Esophagus squamous epithelium (tissue), 5 donors: ENCODE measurements at places on chromosomes 13 and 19.

- DNase-seq = no peak
Observed at GRCh38 chr13:111472083-111472482, 151.6 kb downstream of the TEX29 start.

- DNase-seq = no peak
Observed at GRCh38 chr19:39544226-39544903, 4.4 kb upstream of the EID2 start.

GRCh38 chr13:45895881-45896280 is 44.3 kb upstream of the SIAH3 start:
- DNase-seq = no peak

GRCh38 chr19:5253406-5254110 is 87.1 kb downstream of the PTPRS start:
- DNase-seq = no peak

- DNase-seq = no peak
Observed at GRCh38 chr13:77784515-77784914, 87.0 kb downstream of the SLAIN1 start.

DNA sequence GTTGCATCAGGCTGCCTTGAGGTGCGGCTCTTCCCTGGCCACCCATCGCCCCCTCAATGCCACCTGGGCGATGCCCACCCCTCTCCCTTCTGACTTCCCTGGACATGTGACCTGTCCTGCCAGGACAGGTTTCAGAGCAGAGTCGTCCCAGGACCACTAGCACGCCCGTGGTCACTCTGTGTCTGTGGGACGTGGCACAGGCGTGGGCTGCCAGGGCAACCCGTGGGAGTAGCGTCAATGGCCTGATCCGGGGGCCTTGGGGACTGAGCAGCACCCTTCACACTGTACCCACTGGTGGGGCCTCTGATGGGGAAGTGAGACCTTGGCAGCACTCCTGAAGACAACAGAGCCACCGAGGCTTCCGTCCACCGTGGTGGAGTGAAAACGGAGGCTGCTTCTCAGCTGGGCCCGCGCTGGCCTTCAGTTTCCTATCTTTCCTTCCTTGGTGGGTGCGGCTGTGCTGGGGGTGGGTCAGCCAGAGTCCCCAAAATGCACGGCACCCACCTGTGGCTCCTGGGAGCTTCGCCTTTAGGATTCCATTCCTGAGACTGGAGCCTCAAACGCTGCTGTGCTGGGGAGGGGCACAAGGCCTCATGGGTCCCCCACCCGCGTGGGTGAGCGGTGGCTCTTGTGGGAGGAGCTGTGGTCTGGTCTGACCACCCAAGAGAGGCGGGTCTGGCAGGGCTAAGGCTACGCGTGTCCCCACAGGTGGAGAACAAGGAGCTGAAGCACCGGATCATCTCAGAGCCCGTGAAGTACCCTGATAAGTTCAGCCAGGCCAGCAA is 26.7 kb upstream of the TMEM255B start:
- no peak for DNase-seq

DNA sequence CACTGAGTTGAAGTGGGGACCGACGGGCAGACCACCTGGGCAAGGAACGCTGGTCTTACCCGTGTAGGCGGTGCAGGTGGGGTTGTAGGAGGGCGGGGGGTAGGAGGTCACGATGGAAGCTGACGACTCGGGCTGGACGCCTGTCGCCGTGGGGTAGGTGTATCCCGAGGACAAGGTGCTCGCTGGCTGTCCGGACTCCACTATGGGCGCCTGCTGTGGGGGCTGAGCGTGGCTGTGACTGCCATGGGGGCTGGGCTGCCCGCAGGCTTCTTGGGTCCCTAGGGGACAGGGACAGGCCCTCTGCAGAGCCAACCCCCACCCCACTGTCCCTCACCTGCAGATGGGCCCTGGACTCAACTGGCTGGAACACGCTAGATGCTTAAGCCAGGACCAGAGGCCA is 37.2 kb downstream of the ZFR2 start:
- DNase-seq = no peak

GRCh38 chr19:51227966-51228365 is 3.1 kb downstream of the CD33 start:
- DNase-seq = no peak

GRCh38 chr13:22801402-22802003 is 379.3 kb upstream of the SGCG start:
- no peak for DNase-seq

DNA sequence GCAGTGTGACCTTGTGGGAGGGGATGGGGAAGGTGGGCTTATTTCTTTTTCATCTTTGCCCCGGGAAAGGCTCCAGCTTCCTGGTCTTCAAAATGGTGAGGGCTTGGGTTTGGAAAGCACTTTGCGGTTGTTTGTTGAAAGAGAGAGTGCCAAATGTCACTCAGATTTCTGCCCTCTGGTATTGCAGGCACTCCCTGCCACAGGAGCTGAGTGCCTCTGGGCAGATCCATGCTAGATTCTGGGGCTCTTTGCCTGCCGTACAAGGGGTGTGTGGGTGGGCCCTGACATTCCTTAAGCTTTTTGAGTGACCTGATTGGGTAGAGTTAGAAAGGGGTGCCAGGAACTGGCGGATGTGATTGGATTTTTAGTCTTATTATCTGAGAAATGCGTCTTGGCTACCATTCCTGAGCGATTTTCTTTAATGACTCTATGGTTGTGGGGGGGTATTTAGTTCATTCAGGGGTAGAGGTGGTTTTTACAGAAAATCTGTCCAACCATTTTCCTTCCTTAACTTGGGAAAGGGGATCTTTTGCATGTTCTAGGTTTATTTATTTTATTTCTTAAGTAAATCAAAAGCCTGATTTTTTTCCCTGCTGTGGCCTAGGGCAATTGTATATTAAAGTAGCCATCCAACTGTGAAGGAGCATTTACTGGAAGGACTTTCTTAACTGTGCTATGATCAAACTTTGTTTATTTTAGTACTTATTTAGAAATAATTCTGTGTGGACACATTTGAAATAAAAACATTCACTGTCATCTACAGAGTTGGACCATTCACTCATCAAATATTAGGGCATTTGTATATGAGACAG is 3.2 kb downstream of the ARHGAP35 start:
- no peak for DNase-seq

- DNase-seq = no peak
Observed at GRCh38 chr13:67557642-67558241, 327.6 kb upstream of the PCDH9 start.

DNA sequence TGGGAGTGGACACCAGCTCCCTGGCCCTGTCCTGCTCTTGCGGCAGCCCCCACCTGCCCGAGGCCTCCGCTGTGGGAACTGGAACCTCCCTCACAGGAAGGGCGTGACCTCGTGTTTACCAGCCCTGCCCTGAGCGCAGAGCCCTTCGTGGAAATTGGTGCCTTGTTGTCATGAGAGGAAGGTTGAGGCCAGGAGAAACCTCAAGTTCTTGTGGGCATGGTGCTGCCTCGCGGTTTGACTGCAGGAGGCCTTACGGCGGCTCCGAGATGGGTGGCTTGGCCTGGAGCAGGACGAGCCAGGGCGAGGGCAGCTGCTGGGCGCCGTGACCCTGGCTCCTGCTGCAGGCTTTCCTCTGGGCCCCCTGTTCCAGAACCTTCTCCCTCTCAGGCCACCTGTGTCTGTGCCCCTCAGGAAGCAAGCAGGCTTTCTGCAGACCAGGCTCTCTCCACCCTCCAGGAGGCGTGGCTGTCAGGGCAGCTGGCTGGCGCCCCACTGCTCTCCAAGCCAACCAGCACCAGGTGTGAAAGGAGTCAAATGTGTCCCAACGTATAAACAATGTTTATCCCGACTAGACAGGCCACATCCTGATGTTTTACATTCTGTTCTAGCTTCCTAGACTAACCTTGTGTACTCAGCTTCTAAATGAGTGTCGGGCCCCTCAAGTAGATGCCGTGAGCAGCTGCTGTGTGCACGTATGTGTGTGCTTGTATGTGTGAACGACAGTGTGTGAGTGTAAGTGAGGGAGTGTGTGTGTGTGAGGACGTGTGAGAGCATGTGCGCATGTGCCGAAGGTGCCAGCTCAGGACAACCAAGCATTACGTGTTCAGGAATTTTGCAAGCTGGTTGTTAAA is 10.4 kb upstream of the RASA3 start:
- DNase-seq = no peak

DNA sequence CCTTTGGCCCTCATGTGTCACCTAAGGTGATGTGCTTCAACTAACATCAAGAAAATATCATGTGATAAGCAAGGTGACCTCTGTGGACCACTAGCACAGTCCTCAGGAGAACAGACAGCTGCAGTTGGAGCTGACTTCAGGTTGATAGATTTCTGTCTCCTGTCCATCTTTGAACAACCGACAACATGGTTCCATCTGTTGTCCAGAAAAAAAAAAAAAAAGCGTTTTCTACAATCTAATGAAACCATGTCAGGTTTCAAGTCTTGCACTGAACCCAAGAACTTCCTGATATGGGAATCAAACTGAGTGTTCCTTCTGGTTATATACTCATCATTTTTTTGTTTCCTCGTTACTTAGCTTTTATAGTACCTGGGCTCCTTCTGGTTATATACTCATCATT is 75.7 kb downstream of the LHFPL6 start:
- no peak for DNase-seq

DNA sequence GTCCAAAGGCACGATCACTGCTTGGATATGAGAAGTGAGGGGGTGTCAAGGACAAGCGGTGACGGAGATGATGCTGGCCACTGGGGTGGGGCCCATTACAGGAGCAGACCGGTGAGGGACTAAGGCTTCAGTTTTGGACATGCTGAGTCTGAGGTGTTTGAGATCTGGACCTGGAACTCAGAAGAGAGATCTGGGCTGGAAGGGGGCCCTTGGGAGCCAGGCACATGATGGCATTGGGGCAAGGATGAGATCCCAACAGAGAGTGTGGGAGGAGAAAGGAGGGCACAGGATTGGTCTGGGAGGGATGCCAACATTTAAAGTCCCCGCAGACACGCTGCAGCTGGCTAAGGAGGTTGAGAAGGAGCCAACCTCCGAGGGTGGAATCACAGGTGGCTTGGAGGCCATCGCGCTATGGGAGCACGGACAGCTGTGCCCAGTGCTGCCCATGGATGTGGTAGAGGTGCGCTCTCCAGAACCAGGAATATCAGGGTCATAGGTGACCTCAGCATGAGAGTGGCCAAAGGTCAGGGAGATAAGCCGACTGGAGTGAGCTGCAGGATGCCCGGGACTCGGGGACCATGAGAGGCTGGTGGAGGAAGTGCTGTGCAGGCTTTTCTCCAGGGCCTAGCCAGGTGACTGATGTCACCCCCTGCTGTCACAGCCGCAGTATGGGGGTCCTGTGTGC is 21.8 kb downstream of the DHRS12 start:
- DNase-seq = no peak

GRCh38 chr13:96880419-96880818 is 113.9 kb downstream of the OXGR1 start:
- no peak for DNase-seq

DNA sequence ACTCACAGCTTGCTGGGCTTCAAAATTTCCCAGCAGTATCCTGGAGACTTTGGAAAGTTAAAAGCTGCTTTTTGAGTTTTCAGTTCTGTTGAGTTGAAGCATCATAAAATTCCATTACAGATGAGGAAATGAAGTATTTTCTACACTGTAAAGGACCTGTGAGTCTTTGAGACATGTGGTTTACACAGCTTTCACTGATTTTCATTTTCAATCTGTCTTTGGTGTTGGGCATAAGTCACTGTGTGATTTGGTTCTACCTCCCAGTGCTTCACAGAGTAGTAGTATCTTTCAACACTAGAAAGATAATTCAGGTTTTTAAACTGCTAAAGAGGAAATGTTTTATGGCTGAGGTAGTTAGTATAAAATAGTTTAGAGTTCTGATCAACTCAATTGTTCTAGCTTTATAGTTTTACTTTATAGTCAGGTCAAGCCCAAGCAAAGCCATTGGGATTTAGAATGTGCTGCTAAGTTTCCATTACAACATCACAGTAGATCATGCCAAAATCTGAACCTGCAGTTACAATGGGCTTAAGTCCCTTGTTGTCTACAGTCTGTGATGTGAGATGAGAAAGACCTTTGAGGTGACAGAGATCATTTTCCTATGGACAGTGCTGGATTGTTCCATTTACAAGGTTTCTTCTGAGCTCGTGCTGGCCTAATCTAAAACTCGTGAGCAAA is 161.6 kb downstream of the FLT1 start:
- DNase-seq = no peak

DNA sequence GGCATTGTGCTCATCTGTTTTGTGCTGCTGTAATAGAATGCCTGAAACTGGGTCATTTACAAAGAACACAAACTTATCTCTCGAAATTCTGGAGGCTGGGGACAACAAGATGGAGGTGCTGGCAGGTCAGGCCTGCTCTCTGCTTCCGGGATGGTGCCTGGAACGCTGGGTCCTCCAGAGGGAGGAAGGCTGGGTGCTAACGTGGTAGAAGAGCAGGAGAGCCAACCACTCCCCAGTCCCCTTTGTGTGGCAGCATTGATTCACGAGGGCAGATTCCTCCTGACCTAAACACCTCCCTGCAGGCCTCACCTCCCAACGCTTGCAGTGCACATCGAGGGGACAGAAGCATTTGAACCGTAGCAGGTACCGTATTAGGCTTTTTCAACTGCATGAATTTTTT is 34.1 kb upstream of the TFDP1 start:
- DNase-seq = no peak

DNA sequence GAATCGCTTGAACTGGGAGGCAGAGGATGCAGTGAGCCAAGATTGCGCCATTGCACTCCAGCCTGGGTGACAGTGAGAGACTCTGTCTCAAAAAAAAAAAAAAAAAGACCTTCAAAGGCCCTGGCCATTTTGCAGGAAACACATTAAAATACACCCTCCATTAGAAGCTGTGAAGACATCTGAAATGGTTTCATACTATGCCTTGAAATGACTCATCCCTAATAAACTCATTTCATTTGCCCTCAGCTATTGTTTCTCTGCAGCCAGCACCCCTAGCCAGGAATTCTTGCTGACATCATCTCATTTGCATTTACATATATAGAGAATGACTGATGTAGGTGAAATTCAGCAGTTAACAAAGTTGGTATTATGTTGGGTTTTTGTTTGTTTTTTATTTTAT is 8.7 kb downstream of the EML2 start:
- DNase-seq = no peak

DNA sequence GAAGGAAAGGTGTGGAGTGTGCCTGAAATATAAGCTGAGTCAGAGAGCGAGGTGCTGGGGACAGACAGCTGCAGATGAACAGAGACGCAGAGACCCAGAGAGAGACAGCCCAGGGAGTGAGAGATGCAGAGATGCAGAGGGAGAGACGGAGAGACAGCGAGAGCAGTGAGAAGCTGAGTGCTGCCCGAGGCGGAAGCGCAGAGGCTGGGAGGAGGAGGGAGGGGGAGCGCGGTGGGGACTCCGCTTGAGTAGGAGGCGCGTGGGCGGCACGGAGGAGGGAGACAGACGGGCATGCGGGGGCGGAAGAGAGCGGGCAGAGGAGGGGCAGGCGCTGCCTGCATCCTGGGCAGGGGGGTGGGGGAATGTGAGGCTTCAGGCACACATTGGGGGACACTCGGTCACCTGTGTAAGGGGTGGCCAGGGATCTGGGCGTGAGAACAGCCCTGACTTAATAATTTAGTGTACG is 25.7 kb downstream of the SLC8A2 start:
- no peak for DNase-seq

GRCh38 chr13:80363890-80364503 is 23.1 kb upstream of the SPRY2 start:
- no peak for DNase-seq

DNA sequence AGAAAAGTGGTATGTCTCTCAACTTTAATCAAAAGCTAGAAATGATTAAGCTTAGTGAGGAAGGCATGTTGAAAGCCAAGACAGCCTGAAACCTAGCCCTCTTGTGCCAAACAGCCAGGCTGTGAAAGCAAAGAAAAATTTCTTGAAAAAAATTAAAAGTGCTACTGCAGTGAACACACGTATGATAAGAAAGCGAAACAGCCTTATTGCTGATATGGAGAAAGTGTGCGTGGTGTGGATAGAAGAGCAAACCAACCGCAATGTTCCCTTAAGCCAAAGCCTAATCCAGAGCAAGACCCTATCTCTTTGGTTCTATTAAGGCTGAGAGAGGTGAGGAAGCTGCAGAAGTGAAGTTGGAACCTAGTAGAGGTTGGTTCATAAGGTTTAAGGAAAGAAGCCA is 96.4 kb downstream of the ZDHHC20 start:
- no peak for DNase-seq
